Heart left ventricle (tissue), 16 donors: ENCODE measurements at places on chromosomes 6 and 20. TPM values are rescaled to one million over a fixed set of nuclear protein-coding genes. Genes with fewer than 3 reads are reported as not detected.

- H3K4me3 ChIP-seq: no peak overlapping the region
- H3K27ac ChIP-seq: no peak overlapping the region
- H3K27me3 ChIP-seq: peaks cover 19% of the 10 kb centered on the region
Observed at GRCh38 chr6:41642090-41642959, 4.1 kb downstream of the MDFI start.

DNA sequence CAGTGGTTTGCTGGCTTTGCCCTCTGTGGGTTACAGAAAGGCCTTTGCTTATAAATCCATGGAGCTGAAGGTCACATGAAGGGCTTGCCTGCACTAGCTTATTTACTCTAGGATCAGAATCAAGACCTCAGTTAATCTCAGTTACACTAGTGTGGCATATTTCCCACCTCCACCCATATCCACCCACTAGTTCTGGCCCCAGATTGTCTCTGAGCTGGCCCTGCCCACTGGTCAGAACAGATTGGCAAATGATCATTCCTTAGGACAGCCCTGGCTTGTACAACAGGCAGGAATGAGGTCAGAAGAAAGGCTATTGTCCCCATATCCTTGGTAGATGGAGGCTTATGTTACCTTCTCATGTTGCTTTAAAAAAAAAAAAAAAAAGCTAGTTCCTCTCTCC is 33.3 kb upstream of the SASH1 start:
- no peaks in the 10 kb centered on the region for H3K36me3 ChIP-seq
- H3K4me1 ChIP-seq: no peaks in the 10 kb centered on the region

DNA sequence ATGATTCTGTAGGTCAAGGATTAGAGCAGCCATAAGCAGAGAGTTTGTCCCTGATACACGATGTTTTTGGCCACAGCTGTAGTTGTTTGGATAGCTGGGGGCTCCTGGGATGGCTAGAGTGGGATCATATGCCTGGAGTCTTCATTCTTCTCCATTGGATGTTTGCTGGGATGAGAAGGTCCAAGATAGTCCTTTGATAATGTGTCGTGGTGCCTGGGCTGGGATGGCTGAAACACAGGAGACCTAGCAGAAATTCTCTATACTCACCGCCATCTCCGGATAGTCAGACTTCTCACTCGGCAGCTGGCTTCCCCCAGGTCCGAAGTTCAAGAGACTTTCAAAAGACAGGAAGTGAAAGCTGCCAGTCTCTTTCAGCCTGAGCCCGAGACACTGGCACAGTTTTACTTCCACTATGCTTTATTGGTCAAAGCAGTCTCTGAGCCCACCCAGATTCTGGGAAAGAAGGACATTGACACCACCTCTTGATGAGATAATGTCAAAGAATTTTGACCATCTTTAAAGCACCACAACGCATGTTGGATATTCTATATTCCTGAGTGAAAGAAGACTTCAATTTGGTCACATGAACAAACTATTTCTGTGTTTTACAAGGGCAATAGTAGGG is 16.0 kb downstream of the MARCKS start:
- H3K36me3 ChIP-seq: no peaks in the 10 kb centered on the region
- H3K4me1 ChIP-seq: no peaks in the 10 kb centered on the region
- DNase-seq: peak; percentile 37
- H3K4me3 ChIP-seq: no peak overlapping the region
- H3K27ac ChIP-seq: no peak overlapping the region
- H3K27me3 ChIP-seq: no peaks in the 10 kb centered on the region

Gene WFDC12
- not detected for polyA plus RNA-seq
